ENCODE measurements at places on chromosomes 5 and 9.

- no peak for DNase-seq
These were observed 64.1 kb upstream of the ZNF608 start for GRCh38 chr5:124810396-124811006.

- peak; percentile 48 for DNase-seq
These were observed 142.6 kb upstream of the LMX1B start for GRCh38 chr9:126471084-126471624.

GRCh38 chr5:14153932-14154731 is 11.0 kb downstream of the TRIO start:
- DNase-seq = no peak

- no peak for DNase-seq
These were observed 44.8 kb upstream of the C9orf72 start for GRCh38 chr9:27618066-27618465.

DNA sequence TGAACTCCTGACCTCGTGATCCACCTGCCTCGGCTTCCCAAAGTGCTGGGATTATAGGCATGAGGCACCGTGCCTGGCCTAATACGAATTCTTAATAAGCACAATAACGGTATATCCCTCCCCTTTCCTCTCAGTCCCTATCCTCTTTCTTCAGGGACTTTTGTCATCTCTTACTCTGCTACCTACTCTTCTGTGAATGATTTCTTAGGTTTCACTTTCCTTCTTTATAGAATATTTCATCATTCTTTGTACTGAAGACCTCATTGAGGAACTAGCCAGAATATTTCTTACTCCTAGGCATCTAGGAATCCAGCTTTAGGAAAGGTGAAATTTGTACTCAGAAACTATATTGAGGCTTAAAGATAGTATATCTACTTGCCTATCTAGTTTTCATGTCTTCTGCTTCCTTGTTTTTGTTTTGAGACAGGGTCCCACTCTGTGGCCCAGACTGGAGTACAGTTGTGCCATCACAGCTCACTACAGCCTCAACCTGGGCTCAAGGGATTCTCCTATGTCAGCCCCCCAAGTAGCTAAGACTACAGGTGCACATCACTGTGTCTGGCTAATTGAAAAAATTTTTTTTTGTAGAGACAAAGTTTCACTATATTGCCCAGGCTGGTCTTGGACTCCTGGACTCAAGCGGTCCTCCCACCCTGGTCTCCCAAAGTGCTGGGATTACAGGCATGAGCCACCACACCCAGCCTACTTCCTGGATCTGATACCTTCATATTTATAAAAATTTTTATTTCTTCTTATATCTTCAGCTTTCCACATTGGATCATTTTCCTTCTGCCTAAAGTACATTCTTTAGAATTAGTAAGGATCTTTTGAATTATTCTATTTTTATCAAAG is 69.7 kb downstream of the GPBP1 start:
- DNase-seq = no peak

GRCh38 chr5:80566711-80567259 is 3.3 kb downstream of the ANKRD34B start:
- DNase-seq = no peak

GRCh38 chr9:75239176-75239575 is 150.9 kb downstream of the OSTF1 start:
- DNase-seq = no peak

GRCh38 chr9:135693265-135693664 is 6.0 kb downstream of the SOHLH1 start:
- DNase-seq = no peak

GRCh38 chr9:34793428-34793827 is 83.5 kb upstream of the CCL21 start:
- no peak for DNase-seq

- no peak for DNase-seq
These were observed 102.3 kb downstream of the ZNF608 start for GRCh38 chr5:124644138-124644537.

DNA sequence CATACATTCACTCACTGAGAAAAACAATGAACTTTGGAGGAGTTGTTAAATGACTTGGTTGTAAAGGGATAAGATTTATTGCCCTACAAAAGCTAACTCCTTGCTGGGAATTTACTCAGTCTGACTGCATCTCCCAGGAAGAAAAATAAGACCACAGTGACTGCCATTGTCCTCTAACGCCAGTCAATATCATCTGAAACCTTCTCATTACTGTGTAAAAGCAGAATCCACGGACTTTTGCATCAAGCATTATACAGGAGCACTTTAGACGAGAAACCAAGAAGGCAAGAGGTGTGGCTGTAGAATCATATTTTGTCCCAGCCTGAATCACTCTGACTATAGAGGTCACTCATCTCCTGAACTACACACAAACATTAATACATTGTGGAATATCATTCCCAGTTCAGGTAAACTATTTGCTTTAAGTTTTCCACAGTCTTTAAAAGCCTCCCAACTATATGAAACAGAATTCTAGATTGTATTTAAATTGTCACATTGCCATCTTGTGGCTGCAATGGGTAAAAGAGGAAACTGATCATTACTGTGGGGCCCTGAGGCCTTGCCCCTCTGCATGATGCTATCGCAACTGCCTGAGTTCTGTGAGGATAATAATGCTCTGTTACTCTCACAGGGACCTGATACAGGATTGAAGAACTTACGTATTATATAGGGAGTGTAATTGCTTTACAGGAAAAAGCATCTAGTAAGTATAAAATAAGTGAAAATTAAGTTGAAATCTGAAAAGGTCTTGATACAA is 142.9 kb downstream of the SLCO4C1 start:
- no peak for DNase-seq

GRCh38 chr5:150573867-150574817 is 66.2 kb downstream of the NDST1 start:
- no peak for DNase-seq

GRCh38 chr9:129880654-129881546 is 45.6 kb downstream of the USP20 start:
- no peak for DNase-seq

DNA sequence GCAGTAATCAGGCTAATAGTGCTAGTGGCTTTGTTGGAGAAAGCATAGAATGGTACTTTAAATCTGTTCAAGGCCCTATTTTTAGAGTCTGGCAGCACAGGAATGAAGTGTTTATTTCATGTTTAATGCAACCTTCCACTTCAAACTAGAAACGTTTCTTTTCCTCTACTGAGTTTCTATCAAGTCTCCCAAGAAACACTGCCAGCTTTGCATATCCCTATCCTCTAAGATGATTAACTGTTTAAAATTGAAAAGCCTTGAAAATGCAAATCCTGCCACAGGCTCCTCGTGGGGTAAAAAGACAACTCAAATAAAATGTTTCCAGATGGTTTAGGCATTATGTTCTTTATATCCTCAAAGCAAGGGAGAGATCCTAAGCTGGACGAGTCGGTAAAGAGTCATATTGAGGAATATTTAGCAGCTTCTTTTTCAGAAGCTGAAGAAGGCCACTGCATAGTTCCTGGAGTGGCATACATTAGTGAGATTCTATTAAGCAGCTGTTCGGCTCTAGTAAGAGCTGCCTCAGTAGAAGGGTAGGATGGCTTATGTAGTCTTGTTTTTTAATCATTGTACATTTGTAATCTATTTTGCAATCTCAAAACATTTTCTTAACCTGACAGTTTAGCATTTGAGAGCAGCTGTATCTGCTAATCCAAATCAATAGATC is 251.2 kb downstream of the CHSY3 start:
- no peak for DNase-seq

GRCh38 chr5:132271251-132272246 is 14.1 kb downstream of the PDLIM4 start:
- no peak for DNase-seq

GRCh38 chr5:73431204-73431851 is 17.2 kb downstream of the FOXD1 start:
- DNase-seq = no peak

GRCh38 chr9:134875371-134875770 is 5.2 kb upstream of the FCN2 start:
- no peak for DNase-seq

DNA sequence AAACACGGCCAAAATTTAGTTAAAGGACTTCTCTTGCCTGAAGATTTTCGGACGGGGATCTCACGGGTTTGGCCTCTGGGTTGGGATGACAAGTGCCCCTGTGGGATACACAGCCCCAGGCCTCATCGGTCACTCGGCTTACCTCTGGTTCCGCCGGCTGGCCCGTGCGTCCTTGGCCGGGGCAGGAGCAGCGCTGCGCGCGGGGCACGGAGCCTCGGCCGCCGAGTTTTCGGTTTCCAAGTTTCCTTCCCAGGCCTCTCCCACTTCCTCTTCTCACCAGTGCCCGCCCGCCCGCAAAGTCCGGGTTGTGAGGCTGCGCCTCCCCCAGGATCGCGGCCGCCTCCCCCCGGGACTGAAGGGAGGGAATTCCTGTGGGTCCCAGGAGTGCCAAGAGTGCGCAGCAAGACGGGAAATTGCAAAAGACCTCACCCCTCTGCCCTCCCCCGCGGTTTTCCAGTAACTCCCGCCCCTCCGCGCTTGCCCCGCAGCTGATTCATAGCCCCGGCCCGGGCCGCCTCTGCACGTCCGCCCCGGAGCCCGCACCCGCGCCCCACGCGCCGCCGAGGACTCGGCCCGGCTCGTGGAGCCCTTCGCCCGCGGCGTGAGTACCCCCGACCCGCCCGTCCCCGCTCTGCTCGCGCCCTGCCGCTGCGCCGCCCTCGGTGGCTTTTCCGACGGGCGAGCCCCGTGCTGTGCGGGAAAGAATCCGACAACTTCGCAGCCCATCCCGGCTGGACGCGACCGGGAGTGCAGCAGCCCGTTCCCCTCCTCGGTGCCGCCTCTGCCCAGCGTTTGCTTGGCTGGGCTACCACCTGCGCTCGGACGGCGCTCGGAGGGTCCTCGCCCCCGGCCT is at the start of gene OSMR:
Gene OSMR, plus strand, starts transcription at position 487 of the 853 bp plus-strand sequence. CDS start 23,033 bp downstream, outside the sequence.
- no peak for DNase-seq

- DNase-seq = no peak
These were observed 71.0 kb downstream of the SV2C start for GRCh38 chr5:76154009-76154690.

GRCh38 chr9:108512426-108513173 is 343.2 kb downstream of the ACTL7B start:
- DNase-seq = no peak

DNA sequence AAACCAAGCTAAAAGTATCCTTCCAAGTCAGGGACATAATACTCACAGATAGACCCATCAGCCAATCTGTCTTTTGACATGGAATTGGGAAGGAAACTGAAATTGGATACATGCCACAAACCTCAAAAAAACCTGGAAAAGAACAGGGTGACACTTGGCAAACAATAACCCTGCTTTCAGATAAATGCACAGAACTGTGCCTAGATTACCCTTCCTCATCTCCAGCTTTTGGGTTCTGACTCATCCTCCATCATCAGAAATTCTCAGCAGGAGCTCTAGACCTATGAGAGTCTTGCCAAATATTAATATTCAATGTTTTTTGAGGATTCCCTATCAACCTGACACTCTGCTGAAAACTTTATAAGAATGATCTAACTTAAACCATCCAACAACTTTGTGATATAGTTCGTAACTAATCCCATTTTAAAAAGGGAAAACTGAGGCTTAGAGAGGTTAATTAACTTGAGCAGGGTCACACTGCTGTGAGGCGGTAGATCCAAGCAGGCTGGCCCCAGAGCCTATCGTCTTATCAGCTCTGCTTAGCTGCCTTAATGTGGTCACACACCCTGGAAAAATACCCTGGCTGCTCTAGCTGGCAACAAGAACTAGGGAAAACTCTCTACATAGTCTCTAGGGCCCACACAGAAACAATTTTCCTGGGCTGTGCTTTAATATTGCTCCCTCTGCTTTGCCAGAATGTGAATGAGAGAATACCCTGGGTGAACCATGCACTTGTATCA is 157.0 kb upstream of the TRPC7 start:
- DNase-seq = no peak

DNA sequence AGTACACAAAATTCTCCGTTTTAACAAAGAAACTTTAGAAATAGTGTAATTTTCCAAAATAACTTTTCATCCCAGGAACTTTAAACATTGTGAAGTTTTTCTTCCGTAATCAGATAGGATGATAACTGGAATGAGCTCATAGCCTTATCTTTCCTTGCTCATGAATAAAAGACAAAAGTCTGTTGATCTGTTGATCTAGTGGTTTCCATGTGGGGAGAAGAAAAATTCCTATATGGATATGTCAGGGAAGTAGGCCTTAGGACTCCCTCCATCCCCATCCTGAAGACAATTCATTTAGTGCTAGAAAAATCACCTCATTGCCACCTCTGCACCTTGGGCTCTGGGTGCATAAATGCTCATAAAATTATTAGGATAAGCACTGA is 266.6 kb downstream of the SMARCA2 start:
- no peak for DNase-seq

- DNase-seq = no peak
These were observed 4.2 kb downstream of the DAB2 start for GRCh38 chr5:39420482-39421145.

- DNase-seq = no peak
These were observed 240.0 kb upstream of the SLC24A2 start for GRCh38 chr9:20028849-20029231.

GRCh38 chr5:1536322-1536845 is 12.6 kb upstream of the LPCAT1 start:
- no peak for DNase-seq

DNA sequence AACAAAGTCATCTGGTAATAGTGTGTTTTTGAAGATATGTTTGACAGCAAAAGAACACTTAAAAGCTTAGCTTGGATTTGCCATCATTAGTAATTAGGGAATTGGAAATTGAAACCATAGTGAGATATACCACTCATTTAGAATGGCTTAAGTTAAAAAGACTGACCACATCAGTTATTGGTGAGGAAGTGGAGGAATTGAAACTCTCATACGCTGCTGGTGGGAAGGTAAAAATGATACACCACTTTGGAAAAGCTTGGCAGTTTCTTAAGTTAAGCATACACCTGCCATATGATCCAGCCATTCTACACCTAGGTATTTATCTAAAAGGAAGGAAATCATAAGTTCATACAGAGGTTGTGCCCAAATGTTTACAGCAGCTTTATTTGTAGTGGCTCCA is 213.2 kb downstream of the TRIO start:
- no peak for DNase-seq

DNA sequence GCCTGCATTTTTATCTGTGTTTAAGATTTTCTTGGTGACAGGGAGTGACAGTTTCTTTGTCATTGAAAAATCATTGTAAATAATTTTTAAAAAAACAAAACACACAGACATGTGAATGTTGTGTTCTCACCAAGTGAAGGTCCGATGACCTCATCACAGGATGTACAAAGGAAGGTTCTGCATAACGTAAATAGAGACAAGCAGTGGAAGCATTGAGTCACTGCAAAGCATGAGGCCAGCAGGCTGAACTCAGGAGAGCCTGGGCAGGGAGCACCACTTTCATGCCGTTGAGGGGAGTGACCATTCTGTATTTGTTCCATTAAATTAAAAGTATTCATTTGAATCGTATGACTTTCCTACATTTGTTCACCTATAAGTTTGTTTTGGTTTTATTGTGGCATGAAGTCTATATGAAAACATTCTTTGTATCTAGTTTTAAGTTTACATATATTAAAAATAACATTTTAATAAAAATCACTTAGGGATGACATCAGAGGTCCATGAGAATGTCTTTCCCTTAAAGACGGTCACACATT is 70.4 kb upstream of the TLE1 start:
- DNase-seq = no peak
